ENCODE measurements at places on chromosomes 11 and 22.

DNA sequence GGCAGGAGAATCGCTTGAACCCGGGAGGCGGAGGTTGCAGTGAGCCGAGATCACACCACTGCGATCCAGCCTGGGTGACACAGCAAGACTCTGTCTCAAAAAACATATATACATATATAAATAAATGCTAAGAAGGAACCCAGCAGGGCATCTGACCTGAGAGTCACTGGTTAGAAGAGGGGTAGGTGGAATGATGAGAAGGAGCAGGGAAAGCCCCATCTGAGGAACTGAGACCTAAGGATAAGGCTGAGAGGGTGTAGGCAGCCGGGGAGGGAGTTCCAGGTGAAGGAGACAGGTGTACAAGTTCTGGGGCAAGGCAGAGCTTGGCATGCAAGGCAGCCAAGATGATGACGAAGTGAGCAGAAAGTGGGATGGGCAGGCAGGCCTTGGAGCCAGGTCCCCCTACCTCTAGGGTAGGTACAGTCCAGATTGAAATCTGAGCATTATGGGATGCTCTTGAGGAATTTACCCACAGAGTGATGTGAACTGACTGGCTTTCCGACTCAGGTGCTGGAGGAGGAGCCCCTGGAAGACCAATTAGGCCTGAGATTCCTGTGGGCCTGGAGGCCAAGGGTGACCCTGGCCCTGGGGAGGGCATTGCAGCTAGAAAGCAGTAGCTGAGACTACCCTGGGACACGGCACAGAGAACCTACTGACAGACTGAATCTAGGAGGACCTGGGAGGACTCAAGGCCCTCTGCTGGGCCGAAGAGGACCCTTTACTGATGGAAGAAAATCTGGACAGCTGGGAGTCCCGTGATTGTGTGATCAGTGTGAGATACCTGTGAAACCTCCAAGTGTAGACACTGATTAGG lies 22.8 kb downstream of the KLHL22 start:
- DNase-seq: no peak

DNA sequence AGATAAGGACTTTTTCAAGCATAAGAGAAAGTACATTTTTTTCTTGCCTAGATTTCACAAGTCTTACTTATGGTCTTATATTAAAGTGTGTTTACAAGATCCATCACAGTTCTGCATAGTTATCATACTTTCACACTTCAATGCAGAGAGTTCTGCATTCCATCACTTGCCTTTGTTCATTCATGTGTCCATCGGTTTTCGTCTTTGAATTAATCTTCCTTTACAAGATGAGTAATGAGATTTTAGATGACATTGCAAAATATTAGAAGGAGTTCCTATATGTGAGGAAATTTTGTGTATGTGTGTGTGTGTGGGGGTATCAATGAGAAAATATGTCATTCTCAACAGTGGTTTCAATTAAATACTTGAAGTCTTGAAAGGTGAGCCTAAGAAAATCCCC lies 98.1 kb upstream of the GUCY1A2 start:
- no peak for DNase-seq

DNA sequence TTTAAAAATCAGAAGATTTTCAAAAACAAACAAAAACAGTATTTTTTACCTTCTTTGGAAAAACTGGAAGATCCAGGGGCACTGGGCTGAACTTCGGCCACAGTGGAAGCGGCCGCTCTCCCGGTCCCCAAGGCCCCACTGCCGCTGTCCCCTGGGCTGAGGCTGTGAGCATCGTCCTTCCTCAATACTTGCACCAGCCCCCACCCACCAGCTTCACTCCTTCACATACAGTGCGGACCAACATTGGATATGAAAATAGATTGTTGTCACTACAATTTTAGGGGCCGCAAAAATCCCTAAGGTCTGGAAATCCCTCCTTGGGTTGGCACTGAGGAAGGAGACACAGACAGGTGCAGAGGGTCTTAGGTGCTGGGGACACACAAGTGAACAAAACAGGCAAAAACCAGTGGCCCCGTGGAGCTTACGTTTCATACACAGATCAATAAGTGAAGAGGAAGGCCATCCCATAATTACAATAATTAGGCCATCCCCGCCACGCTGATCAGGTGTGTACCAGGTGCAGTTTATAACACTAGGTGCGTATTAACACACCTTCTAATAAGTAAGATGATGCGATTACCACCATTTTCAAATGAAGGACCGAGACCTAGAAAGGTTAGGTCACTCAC lies 28.2 kb upstream of the SLC22A12 start:
- no peak for DNase-seq

DNA sequence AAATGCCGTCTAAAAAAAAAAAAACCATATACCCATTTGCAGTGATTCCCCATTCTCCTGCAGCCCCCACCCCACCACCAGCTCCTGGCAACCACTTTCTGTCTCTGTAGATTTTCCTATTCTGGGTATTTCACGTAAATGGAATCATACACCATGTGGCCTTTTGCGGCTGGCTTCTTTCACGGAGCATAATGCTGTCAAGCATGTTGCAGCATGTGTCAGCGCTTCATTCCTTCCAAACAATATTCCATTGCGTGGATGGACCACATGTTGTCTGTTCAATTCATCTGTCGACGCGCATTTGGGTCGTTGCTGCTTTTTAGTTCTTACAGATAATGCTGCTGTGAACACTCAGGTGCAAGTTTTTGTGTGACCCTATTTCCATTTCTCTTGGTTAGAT lies 14.8 kb upstream of the EMID1 start:
- no peak for DNase-seq

GRCh38 chr22:49734390-49734789 lies 93.3 kb downstream of the BRD1 start:
- DNase-seq: no peak

- DNase-seq: no peak
These were observed 86.6 kb downstream of the TSPAN18 start for GRCh38 chr11:44813401-44813800.

DNA sequence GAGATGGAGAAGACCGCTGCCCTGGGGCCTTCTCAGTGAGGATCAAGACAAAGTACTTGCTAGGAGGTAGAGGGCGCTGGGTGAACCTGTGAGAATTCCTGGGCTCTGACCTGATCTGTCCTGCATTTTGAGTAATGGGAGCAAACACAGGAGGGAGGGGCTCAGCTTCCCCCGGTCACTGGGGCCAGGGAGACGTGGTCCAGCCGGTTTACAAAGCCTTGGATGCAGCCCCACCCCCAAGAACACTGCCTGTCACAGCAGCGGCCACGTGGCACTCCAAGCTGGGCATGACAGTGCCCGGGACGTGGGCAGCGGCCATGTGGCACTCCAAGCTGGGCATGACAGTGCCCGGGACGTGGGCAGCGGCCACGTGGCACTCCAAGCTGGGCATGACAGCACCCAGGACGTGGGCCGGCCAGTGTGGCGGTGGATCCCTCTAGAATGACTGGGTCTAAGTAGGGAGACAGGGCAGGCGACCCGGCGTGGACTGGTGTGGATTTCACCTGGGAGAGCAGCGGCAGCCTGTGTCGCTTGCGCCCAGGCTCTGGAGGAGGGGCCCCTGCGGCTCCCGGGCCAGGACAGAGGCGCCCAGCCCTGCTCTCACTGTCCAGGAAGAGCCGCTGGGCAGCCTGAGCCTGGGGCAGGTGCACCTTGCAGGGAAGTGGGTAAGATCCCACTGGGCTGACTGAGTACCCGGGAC lies 2.5 kb upstream of the TTLL8 start:
- no peak for DNase-seq

- DNase-seq: no peak
These were observed 33.4 kb downstream of the MRTFA start for GRCh38 chr22:40603088-40603605.

GRCh38 chr11:114774599-114775361 lies 96.5 kb downstream of the NXPE2 start:
- peak; percentile 74 for DNase-seq
